ENCODE measurements at places on chromosomes 7 and 10.

DNA sequence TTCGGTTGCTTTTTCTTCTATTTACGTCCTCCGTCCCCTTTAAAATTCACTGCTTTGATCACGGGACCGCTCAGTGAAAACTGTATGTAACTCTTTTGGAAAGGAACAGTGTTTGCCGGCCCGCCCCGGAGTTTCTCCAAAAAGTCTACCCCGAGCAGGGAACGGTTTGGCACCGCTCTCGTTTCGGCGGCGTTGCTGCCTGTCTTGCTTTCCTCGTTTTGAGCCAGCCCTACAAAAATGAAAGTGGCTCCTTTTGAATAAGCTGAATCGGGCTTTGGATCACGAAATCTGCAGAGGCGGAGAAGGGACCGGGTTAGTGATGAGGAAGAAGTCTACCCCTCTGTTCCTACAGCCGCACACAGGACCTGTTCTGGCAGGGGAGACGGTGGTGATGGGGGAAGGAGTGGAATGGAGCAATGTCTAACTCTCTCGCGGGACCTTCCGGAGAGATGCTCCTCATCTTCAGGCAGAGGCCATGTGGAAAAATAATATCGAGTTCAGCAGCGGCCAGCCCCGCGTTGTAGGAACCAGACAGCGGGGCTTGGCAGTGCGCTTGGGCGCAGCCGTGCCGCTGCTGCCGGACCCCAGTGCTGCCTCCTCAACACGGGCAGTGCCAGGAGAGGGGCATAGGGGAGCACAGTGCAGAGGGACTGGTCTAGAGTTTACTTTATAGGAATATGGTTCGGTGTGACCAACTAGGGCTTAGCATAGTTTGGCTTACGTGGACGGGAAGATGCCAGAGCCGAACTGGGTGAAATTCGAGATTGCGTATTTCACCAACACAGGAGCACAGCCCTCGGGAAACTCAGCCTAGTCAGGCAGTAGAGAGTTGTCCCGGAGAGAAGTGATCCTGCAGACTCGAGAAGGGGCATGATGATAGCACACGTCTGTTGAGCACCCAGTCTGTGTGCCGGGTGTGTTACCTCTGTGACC is 1.4 kb downstream of the HTRA1 start:
- no peak for DNase-seq

GRCh38 chr10:5615316-5615715 is 51.1 kb downstream of the ASB13 start:
- no peak for DNase-seq

- no peak for DNase-seq
These were observed 48.0 kb downstream of the THNSL1 start for GRCh38 chr10:25064401-25064800.

DNA sequence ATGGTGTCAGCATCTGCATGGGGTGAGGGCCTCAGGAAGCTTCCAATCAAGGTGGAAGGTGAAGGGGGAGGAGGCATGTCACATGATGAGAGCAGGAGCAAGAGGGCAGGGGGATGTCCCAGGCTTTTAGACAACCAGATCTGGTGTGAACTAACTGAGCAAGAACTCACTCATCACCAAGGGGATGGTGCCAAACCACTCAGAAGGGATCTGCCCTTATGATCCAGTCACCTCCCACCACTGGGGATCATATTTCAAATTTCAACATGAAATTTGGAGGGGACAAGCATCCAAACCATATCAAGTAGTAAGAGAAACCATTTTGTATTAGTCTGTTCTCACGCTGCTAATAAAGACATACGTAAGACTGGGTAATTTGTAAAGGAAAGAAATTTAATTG is 33.6 kb downstream of the THNSL1 start:
- no peak for DNase-seq

GRCh38 chr10:121640266-121640665 is 42.0 kb upstream of the FGFR2 start:
- DNase-seq = no peak

DNA sequence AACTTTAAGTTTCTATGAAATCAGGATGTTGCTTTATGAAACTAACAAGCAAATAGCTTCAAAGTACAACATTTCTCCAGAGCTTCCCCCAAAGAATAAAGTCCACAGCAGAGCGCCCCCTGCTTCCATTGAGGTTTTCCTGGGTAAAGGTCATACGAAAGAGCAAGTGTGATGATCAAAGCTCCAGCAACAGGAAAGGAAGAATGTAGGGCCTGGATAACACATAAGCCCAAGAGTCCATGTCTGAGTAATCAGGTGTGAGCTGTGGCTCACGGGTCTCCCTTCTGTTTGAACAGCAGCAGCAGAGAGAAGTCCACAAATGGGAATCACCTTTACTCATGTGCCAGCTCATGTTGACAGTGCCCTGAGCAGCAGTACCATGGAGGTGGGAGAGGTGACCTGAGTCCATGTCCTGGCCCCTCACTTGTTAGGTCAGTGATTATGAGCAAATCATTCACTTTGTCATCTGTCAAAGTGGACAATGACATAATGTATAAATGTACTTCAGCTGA is 50.5 kb downstream of the MRPL32 start:
- no peak for DNase-seq

GRCh38 chr7:85324145-85324799 is 137.4 kb upstream of the SEMA3D start:
- DNase-seq = peak; percentile 94

DNA sequence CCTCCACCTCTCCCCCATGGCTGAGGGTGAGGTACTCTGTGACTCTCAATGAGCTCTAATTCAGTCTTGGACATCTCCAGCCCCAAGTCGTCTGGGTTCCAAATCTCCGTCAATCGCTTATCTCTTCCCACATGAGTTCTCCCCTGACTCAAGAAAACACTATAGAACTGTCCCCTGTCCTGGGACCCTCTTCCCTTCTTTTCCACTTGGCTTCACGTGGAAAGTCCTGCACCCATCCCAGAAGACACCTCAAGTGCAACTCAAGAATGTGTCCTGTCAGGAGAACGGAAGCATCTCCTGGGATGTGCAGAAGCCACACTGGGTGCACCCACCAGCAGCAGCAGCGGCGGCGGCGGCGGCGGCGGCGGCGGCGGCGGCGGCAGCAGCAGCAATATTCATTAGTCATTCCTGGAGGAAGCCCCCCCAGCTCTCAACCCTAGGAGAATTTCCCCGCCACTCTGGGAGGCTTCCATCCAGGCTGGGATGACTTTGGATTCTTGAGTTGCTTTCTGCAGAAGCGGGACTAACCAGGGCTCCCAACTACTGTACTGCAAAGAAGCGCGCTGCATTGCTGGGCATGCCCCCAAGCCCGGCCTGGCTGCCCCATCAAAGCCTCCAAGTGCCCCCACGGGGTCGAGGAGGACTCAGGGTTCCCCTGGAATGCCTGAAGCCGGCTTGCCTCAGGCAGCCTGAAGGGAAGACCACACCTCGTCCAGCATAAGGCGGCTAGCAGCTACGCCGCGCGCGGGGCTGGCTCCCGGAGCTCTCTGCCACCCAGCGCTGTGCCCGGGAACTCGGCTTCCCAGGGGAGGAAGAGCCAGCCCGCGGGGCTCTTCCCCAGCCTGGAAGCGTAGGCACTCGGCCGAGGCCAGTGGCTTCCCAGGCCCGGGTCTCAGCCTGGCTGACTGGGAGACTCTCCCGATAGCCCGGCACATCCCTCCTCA is 1.0 kb downstream of the CRTAC1 start:
- peak; percentile 34 for DNase-seq

DNA sequence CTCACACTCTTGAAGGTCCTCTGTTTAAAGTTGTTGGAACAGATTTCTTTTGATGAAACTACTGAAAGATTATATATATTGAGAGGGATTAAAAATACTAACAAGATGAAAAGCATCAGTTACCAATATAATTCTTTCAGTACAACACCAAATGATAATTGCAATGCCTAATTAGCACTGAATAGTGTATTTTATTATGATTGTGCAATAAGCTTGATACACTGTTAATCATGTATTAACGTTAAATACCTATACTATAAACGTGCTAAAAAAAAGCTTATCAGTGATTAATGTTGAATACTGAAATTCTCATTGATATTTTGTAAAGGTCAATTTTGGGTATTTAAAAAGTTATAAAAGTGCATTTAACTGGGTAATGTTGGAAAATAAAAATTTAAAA is 61.5 kb downstream of the HIBADH start:
- no peak for DNase-seq

- DNase-seq = peak; percentile 76
These were observed 62.7 kb downstream of the ADRA2A start for GRCh38 chr10:111139567-111139966.

- no peak for DNase-seq
These were observed 39.6 kb downstream of the TCERG1L start for GRCh38 chr10:131271966-131272365.

DNA sequence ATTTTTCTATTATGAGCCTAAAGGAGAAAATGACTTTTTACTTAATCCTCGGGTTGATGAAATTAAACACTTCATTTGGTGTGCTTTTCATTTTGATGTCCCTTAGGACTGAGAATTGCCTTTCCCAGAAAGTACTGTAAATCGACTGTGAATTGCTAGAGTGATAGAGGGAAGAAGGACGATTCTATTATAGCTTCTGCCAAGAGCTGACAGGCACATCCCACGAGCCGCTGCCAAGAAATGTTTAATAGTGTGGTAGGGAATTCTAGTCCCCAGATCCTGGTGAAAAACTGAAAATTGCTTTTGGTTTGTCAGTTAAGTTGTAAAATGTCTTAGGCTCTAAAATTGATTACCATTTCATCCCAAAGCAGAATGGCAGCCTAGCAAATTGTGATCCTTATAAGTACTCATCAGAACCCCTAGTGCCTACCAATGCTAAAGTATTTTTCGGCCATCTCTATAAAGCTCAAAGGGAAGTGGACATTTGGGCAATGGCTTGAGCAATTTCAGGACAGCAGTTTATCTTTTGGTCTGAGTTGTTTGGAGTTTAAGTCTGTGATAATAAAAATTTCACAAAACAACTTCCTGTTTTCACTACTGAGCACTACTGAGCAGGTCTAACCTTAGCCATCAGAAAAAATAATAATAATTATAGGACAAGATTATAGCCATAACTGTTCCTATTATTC is 44.6 kb upstream of the HYCC1 start:
- DNase-seq = no peak

DNA sequence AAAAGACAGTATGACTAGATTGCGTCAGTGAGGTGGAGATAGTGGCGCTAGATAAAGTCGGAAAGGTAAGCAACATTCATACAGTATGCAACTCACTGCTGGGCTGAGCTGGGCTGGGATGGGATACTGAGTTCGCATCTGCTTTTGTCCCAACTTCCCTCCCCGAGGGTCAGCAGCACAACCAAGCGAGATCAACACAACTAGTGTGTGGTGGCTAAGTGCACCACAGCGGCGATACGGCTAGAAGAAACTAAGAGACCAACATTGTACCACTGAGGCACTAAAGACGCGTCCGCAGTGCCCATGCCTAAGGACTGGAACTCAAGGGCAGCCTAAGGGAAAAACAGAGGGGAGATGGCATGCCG is 467 bp downstream of the EXOSC1 start:
- no peak for DNase-seq

GRCh38 chr10:105024184-105024583 is 383.1 kb downstream of the SORCS3 start:
- no peak for DNase-seq

- no peak for DNase-seq
These were observed 19.2 kb downstream of the BTBD16 start for GRCh38 chr10:122290334-122290733.

GRCh38 chr10:97090035-97090434 is 95.7 kb downstream of the SLIT1 start:
- DNase-seq = peak; percentile 48

- DNase-seq = no peak
These were observed 286.5 kb downstream of the PTEN start for GRCh38 chr10:88149906-88150305.

DNA sequence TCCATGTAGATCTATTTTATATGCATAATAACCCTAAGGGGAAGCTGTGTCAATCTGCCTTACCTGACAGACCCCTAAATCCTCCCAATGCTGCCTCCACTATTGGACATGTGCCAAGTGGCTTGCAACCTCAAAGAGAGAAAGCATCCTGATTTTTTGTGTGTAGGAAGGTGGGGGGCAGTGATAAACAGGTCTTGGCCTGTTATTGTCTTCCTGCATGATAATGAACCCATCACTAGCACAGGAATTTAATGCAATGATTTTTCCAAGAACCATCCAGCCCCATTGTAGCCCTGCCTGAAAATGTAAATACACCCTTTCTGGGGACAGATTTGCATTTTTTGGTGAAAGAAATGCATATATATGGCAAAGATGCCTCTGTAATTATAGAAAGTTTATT is 850.2 kb downstream of the LRMDA start:
- DNase-seq = no peak

- DNase-seq = no peak
These were observed 665.6 kb downstream of the DNAJB9 start for GRCh38 chr7:109235316-109235715.

DNA sequence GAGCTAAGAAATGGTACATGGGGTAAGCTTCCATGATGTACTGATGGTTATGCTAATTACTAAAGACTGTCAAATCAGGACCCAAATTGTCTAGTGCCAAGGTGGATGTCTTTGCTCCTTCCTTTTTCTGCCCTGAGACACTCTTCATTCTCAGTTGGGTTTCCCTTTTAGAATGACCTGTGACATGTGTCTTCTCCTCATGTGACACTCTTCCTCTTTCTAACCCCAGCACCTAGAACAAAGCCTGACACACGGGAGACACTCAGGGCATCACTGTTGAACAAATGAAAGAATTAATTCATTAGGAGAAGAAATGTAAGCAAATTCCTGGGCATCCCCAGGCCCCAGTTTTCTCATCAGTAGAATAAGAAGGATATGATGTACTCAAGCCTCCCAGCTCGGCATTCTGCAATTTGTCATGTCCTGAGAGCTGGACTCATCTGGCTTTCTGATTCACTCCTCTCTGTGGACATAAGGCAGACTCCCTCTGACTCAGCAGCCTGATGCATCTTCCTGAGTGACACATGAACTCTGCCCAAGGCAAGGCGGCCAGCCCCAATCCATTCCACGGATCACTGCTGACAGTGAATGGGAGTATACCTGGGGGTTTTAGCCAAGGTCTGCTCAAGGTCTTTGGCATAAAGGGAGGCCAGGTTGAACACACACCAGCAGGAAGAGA is 473.8 kb downstream of the KCNMA1 start:
- peak; percentile 68 for DNase-seq

DNA sequence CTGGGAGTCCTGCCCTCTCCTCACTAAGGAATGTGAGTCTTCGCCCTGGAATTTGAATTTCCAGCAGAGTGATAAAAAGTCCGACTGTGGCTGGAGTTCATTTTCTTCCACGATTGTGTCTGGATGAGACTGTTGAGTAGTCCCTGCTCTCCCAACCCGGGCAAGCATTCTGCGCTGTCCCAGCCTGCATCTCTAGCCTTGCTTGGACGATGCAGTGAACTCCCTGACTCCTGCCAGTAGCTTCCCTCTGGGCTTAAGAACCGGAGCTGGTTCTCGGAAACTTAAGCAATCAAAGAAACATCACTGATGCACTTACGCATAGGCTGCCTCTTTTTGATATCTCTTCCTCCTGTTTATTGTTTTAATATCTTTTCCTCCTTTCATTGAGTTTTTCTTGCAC is 116.0 kb upstream of the FZD8 start:
- no peak for DNase-seq
